ENCODE measurements at places on chromosomes 1 and 21.

DNA sequence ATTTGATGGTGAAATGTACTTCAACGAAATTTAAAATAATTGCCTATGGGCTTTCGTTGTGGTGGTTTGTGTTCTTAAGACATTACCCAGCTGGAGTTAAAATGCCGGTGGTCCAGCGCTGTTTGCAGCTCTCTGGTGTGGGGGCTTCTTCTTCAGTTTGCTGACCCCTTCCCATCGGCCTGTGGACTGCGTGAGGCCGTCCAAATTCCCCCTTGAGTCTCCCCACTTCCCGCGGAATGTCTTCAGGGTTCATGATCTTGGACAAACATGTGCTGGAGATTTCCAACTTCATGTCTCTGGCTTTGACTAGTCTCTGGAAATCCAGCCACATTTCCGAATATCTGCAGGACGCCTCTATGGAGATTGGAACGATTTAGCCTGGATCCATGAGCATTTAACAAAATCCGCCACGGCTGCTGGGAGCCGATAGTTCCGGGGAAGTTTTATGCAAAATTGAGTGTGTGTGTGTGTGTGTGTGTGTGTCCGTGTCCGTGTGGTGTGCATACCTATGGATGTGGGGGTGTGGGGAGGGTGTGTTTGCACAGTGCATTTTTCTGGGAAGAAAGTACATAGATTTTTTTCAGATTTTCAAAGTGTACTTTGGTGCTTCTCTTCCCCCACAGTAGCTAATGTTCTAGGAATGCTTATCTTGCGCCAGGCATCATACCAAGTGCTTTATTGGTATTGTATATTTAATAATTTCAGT, 117.2 kb downstream of the PCP4 start:
- no peak for DNase-seq

- no peak for DNase-seq
Measured at GRCh38 chr1:94961582-94961981, 34.7 kb upstream of the CNN3 start.

GRCh38 chr1:225435487-225435886, 7.6 kb upstream of the LBR start:
- no peak for DNase-seq

DNA sequence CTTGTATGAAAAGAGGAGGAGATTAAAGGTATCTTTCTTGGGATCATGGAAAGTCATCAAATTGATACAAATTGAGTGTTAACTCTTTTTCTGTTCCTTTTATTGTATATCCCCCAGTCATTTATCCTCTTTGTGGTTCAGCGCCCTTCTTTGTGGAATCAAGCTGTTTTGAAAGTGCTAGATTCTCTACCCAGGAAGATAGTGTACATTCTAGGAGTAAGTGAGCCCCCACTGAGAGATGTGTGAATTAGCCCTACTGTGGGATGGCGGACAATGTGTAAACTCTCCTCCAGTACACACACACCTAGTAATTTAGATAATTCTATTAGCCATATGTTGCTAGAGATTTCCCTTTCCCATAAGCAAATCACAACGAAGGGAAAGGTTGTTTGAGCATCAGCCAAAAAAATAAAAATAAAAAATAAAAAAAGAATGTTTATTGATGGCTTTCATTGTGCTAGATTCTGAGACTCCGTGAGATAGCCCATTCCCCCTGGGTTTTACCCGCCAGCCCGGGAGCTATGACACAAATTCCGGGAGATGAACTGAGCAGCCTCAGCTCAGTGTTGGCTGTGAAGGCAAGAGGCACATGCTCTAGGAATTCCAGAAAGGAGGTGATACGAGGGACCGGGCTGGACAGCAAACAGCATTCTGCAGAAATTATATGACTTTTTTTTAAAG, 378.4 kb upstream of the RUNX1 start:
- DNase-seq, result no peak

DNA sequence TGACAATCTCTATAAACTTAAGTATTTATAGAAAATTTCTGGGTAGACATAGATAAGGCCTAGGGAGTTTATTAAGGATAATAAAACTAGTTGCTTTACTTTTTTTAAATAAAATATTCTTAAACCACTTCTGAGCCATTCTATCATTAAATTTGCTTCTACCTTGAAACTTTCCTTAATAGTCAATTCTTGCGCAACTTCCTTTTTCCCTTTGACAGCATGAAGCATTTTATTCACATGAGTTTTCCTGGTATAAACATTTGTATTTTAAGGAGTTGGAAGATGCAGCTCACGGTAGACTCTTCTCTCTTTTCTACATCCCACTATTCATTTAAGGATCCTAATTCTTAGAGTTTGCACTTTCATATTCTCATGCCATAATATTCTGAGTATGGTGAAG, 75.8 kb upstream of the DPH5 start:
- DNase-seq, result no peak

DNA sequence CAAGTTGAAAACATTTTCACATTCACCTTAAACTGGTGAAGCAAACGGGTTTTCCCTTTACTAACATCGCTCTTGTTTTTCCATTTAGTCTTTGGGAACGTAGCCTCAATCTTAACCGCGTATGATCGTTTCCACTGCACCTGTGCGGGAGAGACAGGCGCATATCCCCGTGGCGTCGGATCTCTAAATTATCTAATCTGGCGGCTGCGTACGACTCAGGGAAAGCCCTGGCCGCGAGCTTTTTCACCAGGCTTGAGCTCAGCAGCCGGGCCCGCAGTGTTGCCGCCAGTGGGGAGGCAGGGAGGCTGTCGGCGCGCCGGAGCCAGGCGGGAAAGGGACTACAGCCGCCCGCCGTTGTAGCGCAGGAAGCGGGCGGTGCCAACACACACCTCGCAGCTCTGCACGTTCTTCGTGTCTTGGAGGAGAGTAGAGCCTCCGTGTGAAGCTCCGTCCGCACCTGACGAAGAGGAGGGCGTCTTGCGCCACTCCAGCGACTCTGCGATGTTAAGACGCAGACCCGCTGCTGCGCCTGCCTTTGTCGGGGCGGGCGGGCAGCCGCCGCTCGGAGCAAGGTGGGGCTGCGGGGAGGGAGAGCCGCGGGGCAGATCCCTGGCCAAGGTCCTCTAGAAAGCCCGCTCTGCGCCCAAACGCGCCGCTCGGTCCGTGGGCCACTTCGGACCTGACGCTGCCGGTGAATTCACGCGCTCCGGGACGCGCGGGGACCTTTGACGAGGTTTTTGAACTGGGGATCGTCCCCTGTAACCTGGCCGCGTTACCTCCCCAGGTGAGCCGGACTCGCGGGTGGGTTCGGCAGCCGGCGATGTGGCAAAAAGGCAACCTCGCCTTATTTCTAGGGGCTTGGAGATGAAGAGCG, 18.5 kb upstream of the TBX15 start:
- DNase-seq, result no peak

DNA sequence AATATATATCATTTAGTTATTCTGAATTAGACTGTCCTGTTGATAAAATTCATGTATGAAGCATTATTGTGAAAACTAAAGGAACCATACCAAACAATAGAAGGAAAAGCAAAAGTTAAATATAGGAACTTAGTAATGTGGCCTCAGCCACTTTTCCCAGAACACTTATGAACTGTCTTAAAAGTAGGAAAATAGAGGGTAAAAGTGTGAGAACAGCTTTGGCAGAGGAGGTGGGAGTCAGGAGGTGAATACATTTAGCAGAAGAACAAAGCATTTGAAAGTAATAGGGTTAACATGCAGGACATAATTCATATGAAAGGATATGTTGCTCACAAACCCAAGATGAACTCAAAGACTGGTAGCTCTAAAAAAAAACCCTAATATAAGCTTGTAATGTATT, 121.9 kb downstream of the KCNT2 start:
- DNase-seq, result no peak

Data from anterior cingulate cortex (tissue), 58 donors.